ENCODE measurements at places on chromosomes 3 and 15.

- no peak for DNase-seq
These were observed 128.6 kb downstream of the TPRG1 start for GRCh38 chr3:189300345-189300744.

DNA sequence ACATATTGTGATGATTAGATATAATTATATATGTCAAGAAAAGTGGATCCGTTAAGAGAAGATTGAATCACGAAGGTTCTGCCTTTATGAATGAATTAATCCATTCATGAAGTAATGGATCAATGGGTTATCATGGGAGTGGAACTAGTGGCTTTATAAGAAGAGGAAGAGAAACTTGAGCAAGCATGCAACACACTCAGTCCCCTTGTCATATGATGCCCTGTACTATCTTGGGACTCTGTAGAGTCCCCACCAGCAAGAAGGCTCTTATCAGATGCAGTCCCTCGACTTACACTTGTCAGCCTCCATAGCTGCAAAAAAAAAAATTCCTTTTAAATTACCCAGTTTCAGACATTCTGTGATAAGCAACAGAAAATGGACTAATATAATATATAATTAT lies 301.9 kb downstream of the RAP2B start:
- DNase-seq: no peak

DNA sequence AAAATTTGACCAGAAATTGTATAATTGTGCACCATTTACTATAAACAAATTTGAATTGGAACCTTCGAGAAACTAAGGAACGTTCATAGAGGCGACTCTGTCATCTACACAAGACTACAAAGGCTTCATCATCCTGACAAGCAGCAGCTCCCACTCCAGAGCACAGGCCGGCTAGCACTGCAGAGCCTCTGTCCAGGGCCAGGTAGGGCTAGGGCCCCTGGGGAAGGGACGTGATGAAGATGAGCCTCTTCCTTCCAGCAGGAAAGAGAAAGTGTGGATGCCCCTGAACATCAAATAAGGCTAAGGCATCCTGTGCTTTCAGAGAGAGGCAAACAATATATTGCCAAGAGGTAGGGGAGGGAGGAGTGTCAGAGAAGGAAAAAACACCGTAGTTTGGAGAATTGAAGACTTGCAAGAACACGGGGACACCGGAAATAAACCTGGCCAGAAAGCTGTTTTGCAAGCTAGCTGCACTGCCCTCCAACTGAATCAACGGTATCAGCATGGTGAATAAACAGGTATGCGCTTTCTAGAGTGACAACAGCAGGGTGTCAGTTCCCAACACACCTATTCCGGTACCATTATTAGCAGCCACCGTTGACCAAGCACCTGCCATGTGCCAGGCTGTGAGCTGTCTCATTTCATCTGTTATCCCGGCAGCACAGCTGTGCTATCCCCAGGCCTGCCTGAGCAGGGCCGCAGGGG lies 12.4 kb downstream of the XXYLT1 start:
- no peak for DNase-seq

GRCh38 chr15:71331173-71331572 lies 215.9 kb downstream of the THSD4 start:
- DNase-seq: no peak

DNA sequence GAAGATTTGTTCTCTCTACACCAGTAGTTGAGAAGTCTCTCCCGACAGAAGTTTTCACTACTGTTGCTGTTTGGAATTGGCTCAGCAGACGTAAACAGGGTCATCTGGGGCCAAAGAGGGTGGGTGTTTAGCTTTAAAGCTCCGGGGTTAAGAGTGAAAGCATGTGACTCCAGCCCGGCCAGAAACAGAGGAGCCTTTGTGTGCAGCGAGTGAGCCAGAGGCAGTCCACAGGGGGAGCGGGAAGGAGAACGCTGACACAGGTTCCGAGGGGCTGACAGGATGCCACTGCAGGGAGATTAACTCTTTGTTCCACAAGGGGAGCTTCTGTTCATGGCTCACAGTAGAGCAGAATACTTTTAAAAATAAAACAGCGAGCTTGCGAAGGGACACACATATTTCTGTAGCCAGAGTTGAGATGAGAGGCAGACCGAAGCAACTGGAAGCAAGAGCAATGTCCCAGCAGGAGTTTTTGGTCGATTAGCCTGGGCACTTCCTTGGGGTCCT lies 26.9 kb downstream of the BMF start:
- DNase-seq: no peak

- no peak for DNase-seq
These were observed 124.8 kb upstream of the PTX3 start for GRCh38 chr3:157311633-157312375.

DNA sequence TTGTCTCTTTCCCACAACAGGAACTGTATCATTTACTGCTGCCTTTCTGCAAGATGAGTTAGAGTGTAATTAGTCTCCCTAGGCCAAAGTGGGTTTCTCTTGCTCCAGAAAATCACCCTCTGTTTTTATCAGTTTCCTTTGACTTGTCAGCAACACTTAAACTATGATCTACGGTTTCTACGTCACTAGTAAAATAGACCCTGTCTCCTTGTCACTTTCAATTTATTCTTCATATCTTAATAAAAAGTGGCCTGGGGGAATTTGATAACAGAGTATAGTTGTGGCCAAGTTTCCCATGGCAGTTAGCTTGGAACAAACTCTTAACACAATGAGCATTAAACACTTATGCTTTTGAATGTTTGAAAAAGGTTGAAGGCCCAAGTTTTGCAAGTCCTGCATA lies 79.6 kb downstream of the CGNL1 start:
- DNase-seq: no peak

- DNase-seq: no peak
These were observed 315.0 kb upstream of the TPM1 start for GRCh38 chr15:62727501-62727900.

- no peak for DNase-seq
These were observed 263.6 kb upstream of the GADL1 start for GRCh38 chr3:31157893-31158620.

DNA sequence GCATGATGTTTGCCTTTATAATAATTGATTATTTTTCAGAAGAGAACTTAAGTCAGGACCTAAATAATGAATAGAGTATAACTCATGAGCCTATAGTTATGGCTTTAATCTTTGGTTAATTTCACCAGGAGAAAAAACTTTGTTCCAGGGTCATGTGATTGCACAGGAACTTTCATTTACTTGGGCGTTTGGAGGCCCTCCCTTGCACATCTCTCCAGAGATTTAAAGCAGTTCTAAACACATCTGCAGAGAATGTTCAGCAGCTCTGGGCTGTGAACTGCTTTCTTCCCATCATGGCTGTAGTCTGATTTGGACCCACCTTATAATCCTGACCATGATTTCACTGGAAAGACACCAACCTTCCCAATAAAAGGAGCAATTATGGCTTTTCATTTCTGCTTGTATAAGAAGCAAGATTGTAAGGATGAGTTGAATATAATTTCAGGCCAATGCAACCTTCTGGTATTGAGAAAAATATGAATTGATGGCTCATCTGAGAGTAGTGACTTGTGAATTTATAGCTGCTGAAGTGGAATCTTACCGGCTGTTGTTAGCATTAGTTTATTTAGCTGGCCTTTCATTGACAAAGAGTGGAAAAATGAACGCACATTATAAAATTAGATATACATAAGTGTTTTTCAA lies 80.9 kb upstream of the PRTG start:
- DNase-seq: no peak

- DNase-seq: no peak
These were observed 6.7 kb upstream of the CMTM7 start for GRCh38 chr3:32384938-32385337.

GRCh38 chr3:113285741-113286140 lies 74.4 kb downstream of the BOC start:
- no peak for DNase-seq

DNA sequence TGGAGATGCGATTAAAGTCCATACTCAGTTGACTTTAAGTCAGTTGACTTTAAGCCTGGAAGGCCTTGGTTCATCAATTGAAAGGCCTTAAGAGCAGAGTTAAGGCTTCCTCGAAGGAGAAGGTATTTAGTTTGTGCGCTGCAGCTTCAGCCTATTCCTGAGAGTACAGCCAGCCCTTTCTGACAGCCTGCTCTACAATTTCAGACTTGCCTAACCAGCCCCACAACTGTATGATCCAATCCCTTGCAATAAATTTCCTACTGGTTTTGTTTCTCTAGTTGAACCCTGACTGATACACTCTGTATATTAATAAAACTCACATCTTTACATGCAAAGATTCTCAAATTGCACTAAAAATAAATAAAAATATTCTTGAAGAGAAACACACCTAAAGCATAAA lies 66.1 kb upstream of the RORA start:
- no peak for DNase-seq

- no peak for DNase-seq
These were observed 74.4 kb downstream of the DAPK2 start for GRCh38 chr15:63971904-63972303.

- DNase-seq: no peak
These were observed 38.7 kb downstream of the PDIA5 start for GRCh38 chr3:123105201-123106189.

DNA sequence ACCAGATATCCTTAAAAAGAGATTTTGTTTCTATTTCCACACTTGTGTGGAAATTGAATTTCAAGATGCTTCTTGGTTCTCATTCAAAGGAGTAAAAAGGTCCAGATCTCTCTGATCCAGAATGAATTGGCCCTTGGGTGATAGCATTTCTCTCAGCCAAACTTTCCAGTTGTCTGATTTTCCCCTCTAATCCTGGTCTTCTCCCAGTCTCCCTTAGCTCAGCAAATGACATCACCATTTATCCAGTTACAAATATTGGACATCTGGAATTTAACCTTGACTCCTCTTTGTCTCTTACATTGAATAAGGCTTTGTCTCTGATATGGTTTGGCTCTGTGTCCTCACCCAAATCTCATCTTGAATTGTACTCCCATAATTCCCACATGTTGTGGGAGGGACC lies 10.2 kb upstream of the FGF7 start:
- no peak for DNase-seq

DNA sequence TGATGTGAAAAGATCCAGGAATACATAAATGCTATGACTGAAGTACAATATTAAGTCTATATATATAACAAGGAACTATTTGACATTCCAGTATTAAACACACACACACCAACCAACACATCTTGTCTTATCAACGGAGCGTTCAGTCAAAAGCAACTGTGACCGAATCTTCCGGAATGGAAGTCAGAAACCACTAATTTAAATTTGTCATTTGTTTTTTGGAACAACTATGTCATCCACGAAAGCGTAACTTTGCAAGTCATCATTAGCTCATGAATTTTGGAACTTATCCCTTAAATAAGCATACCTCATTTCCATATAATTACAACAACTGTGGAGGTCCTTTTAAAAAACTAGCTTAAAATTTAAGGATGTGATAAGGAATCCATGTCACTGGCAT lies 5.0 kb downstream of the ZNF385D start:
- DNase-seq: no peak

DNA sequence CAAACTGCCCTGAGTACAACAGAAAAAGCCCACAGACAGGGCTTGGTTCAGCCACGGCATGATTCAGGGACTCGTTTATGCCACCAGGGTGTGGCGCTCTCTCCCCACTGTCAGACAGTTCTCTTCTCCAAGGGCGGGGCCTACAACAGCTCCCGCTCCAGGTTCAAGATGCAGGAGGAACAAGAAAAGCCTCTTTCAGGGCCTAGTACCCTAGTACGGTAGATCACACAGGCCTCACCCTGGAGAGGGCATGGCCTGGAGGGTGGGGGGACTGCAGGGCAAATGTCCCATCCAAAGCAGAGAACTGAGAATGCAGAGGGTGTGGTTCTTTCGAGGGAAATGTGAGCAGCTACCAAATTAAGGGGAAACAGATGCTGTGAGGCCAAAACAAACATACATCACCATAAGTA lies 12.0 kb downstream of the MESD start:
- DNase-seq: no peak

GRCh38 chr15:38746211-38746610 lies 181.6 kb upstream of the RASGRP1 start:
- no peak for DNase-seq

GRCh38 chr3:13550791-13551360 lies 2.0 kb downstream of the FBLN2 start:
- DNase-seq: no peak

DNA sequence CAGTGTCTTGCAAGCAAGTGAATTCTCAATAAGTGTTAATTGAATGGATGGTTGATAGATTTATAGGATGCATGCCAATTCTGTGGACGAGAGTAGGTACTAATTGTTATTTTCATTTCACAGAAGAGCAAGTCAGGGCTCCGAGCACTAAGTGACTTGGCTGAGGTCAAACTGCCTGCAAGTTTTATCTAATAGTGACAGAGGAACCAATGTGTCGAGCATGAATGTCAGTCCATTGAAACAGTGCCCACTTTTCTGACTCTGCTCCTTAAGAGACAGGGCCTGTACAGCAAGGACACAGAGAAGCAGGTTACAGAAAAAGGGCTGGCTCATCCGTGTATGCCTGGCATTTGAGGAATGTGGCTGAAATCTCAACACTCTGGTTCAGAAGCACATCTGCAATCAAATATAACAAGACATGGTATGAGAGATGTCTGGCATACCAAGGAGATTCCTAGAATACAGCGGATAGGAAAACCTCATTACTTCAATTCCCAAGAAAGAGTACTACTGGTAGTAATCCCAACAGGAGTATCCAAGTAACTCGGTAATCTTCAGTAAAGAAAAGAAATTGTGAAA lies 6.0 kb upstream of the B3GNT5 start:
- DNase-seq: no peak

DNA sequence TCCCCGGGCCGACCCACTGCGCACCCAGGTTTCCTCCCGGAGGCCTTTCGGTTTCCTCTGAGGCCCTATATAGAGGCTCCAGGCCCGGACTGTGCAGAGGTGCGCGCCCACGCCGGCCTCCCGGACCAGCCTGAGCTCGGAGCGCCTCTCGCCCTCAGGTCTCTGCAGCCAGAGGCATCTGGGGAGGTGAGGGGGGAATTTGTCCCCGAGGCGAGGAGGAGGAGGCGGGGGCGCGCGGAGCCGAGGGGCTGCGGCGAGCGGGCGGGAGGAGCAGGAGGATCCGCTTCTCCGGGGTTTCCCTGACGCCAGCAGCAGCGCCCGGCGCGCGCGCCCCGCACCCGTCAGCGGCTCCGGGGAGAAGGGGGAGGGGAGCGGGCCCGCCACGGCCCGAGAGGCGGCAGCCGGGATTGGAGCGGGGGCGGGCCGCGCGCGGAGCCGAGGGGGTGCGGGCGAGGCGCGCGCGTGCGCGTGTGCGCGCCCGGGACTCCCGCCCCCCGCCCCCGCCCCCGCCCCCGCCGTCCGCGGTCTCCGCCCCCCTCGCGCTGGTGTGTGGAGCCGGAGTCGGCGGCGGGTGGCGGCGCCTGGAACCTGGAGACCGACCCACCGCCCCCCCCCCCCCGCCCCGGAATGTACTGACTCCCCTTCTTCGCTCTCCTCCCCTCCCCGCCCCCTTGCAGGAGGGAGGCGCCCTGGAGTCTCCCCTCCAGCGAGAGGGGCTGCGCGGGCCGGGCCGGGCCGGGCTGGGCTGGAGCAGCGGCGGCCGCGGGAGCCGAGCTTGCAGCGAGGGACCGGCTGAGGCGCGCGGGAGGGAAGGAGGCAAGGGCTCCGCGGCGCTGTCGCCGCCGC lies at the start of gene NEO1:
TSS of gene NEO1 (plus strand) at position 657 of the 846 bp plus-strand sequence. CDS start 213 bp downstream, outside the sequence.
- peak; percentile 61 for DNase-seq

GRCh38 chr3:25403968-25404367 lies 24.1 kb upstream of the RARB start:
- no peak for DNase-seq
